ENCODE measurements at places on chromosomes 5 and 9.

DNA sequence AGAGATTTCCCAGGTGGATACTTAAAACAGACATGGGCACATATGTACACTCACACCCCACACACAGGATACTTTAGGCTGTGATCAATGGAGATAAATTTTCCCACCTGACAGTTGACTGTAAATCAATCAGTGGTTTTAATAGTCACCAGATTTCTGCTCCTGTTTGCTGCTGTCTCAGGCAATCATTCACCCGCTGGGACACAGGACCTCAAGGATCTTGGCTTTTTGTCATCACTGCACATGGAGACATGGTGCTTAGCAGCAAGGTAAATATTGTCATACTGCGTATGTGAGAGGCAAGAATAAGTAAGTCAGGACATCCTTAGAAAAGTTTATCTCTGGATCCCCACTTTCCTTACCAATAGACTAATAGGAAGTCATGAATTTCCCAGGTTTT is 60.8 kb upstream of the KLF9 start:
- no peak for DNase-seq

DNA sequence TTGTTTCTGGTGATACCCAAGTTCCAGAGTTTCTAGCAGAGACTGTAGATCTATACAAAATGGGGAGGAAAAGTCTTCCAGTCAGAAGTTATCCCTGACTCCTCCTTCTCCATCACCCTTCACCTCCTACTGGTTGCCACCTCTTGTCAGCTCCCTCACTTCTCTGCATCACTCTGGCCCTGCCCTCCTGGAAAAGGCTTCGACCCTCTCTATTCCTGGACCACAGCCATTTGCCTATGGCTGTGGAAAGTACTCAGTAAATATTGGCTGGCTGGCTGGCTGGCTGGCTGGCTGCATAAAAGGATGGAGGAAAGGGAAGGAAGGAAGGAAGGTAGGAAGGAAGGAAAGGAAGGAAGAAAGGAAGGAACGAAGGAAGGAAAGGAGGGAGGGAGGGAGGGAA is 32.7 kb upstream of the ABCA1 start:
- DNase-seq = no peak

DNA sequence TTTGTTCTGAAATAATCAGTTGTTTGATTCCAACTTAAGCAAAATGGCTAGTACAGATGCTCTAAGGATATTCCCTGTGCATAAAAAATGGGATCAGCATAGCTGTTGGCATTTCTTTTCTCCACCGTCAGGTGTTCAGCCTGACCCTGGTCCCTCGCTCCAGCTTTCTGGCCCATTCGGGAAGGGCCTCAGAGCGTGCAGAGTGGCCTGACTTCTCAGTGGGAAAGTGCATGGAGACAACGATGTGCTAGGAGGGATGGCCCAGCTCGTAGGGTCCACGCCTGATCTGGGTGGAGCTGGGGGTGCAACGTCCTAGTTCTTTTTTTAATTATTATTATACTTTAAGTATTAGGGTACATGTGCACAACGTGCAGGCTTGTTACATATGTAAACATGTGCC is 319.1 kb upstream of the IRX4 start:
- no peak for DNase-seq

DNA sequence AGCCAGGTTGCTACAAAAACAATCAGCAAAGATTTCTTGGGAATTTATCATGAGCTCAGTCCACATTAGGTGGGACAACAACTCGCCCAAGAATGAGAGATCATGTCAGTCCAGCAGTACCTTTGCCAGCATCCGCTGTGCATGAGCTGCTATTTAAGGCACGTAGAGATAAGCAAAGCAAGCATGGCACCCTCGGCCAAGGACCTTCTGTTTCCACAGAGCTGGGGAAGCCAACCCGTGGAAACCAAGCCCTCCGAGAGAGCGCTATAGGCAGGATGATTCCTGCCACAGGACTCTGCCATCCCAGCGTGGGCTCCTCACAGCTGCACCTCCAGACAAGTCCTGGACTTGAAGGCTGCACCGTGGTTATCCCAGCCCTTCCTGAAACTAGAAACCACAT is 189.5 kb upstream of the PPP1R26 start:
- DNase-seq = no peak

GRCh38 chr5:61641748-61642565 is 309.9 kb downstream of the ZSWIM6 start:
- no peak for DNase-seq

GRCh38 chr5:149358294-149358651 is 427 bp downstream of the PCYOX1L start:
- DNase-seq = no peak

- DNase-seq = no peak
Observed at GRCh38 chr5:37136694-37137093, 112.5 kb downstream of the CPLANE1 start.

GRCh38 chr9:98502976-98503325 is 205.8 kb downstream of the GABBR2 start:
- no peak for DNase-seq

DNA sequence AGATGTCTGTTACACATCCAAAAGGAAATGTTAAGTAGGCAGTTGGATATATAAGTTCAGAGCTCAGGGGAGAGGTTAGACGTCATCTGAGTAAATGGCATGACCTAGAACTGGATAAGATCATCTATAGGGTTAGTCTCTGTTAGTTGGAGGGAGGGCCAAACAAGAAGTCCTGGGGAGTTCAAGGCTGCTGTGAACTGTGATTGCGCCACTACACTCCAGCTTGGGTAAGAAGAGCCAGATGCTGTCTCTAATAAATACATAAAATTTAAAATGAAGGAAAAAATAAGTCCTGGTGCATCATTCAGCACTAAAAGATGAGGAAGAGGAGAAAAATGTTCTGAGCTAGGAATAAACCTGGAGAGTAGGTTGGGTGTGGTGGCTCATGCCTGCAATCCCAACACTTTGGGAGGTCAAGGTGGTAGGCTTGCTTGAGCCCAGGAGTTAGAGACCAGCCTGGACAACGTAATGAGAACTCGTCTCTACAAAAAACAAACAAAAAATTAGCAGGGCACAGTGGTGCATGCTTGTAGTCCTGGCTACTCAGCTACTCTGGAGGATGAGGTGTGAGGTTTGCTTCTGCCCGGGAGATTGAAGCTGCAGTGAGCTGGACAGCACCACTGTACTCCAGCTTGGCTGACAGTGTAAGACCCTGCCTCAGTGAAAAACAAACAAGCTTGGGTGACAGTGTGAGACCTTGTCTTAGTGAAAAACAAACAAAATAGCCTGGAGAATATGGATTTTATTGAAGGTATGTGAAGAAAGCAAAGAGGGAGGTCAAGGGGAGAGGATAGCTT is 123.6 kb downstream of the ACTBL2 start:
- no peak for DNase-seq

DNA sequence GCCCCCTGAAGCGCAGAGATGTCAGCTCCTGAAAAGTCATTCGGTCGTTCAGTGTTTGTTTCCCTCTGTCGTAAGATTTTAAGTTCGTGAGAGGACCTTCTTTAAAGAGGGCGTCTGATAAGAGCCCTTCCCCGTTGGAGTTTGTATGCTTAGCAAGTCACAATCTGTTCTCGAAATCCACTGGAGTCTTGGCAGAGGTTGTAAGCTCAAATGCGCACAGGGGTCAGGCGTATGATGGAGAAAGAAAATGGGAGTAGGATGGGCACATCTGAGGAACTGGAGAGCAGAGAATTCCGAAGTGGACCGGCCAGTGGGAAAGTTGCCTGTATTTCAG is 710 bp downstream of the HSD17B4 start:
- DNase-seq = no peak

- DNase-seq = no peak
Observed at GRCh38 chr5:11322133-11322532, 561.1 kb upstream of the DAP start.

- DNase-seq = no peak
Observed at GRCh38 chr9:109417585-109418544, 80.2 kb downstream of the PTPN3 start.

- DNase-seq = no peak
Observed at GRCh38 chr5:73388740-73389139, 59.8 kb downstream of the FOXD1 start.

DNA sequence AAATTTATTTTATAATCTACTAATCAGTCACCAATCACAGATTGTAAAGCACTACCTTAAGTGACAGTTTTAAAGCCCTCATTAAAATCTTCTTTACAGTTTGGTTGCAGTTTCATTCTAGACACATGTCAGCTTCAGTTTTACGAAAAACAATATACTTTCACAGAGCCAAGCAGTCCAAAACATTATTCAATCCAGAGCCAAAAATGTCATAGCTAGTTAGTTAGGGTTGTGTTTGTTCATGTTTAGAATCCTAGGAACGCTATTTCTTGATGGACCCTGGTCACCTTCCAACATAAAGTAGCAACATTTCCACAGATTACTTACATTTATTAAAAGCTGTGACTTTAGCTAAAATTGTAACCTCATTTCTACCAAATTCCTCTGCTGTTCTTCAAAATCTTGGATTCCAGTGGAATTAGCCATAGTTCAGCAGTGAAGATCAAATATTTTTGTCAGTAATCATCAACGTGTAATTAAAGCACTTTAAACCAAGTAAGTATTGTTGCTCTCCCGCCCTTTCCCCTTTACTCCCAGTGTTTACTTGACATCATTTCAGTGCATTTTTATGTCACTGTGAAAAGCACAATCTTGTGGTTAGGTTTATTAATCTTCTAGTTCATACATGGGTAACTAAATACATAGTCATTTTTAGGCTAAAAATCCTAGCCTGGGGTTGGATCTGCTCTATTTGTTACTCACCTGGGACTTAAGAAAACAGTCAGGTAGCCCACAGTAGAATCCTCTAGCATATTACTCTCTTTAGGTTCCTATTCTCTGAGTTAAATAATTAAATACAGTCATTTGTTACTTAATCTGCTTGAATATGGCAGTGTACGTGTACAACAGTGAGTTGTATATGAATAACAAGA is 74.3 kb downstream of the NIPBL start:
- no peak for DNase-seq

DNA sequence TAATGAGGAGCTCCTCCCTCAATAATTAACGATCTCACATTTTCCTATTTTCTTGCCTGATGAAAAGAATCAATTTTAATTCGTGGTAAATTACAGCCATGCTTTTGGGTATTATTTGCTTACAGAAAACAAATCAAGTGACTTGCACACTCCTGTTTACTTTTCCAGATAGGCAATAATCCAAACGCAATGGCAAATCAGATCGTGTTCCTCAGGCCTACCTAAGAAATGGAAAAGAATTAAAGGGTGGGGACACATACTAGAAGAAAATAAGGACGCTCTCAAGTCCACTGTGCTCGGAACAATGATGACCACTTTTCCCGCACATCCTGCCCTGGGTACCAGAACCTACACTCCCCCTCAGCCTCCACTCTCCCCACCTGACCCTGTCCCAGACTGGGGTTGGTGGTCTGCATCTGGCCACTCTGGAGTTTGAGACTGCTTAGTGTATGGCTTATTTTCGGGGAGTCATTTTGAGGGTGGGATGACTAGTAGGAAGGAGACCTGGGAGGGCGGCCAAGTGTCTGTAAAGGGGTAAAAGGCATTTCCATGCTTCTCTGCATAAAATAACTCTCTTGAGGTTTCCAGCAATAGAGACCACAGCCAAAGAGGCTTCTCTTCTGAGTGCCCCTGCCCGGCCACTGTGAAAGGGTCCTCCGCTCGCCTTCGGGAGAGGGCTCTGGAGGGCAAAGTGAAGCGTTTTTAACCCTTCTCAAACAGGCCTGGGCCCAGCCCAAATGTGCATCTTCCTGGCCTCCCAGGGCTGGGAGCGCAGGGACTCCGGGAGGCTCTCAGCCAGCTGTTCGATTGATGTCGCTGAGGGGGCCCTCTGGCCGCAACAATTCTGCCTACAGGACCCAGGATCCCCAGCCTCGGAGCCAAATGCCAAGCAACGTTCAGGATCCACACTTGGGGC is 4.5 kb upstream of the OTP start:
- no peak for DNase-seq

- DNase-seq = no peak
Observed at GRCh38 chr5:124468671-124469411, 277.6 kb downstream of the ZNF608 start.

- no peak for DNase-seq
Observed at GRCh38 chr5:14831006-14831338, 40.6 kb downstream of the ANKH start.

- no peak for DNase-seq
Observed at GRCh38 chr9:130417602-130418001, 27.2 kb upstream of the ASS1 start.

DNA sequence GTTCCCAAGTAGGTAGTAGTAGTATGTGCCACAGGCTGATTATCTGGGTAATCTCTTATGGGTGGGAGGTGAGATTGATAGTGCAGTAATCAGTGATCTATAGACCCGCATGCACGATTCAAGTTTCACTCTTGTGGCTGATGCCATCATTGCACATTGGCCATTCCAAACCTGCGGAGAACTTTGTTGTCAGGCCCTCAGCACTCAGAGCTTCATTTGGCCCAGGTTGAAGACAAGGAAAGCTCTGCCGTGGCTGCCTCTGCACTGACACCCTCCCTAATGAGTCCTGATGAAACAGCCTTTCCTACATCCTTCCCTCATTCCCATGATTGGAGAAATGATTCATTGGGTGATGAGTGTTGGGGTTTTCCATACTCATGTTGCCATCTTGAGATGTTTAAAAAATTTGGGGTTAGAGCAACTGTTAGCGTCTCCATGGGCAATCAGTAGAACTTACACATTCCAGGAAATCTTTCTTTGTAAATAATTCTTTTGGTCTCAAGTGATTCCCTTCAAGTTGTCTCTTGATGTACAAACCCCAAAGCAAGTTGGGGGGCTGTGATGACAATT is 22.9 kb downstream of the PROP1 start:
- DNase-seq = no peak

GRCh38 chr9:97527626-97528528 is 26.4 kb downstream of the TMOD1 start:
- DNase-seq = no peak

GRCh38 chr9:70392189-70392588 is 22.3 kb downstream of the KLF9 start:
- no peak for DNase-seq

- DNase-seq = no peak
Observed at GRCh38 chr9:114181607-114182409, 26.5 kb downstream of the COL27A1 start.

- no peak for DNase-seq
Observed at GRCh38 chr9:133735931-133736330, 2.2 kb downstream of the SARDH start.

DNA sequence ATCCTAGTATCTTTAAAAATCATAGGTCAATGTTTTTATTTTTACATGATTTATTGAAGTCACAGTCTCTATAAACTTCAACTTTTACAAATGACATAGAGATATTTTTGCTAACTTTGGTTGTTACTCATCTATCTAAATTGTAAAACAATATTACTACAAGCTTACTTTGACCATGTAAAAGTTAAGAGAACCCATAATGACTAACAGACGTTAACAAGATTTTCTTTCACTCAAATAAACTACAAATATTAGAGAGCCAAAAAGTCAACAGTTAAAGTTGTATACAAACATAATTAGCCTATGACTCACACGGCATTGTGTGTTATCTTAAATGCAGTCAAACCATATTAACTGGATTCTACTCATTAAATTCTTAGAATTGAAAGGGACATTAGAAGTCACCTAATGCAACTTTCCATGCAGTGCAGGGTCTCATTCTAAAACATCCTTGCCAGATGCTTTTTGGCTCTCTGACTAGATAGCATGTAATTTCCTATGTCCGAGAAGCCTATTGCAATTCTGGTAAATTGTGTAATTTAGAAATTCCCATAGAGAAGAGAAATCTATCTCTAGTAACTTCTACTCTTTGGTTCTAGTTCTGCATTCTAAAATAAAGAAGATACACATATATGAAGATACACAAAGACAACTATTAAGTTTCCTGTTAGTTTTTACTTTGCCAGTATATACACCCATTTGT is 42.2 kb upstream of the UGT3A2 start:
- no peak for DNase-seq

GRCh38 chr5:27387535-27388073 is 349.2 kb upstream of the CDH9 start:
- no peak for DNase-seq

- no peak for DNase-seq
Observed at GRCh38 chr9:133681658-133682306, 45.6 kb downstream of the DBH start.

Measured in stimulated activated CD8-positive, alpha-beta memory T cell treated with anti-CD3 and anti-CD28 coated beads, Interleukin-7, amount 100 ng/mL, for 4 hours (primary cell).